ENCODE measurements at places on chromosomes 6 and 20. TPM values are rescaled to one million over a fixed set of nuclear protein-coding genes. Genes with fewer than 3 reads are reported as not detected.

DNA sequence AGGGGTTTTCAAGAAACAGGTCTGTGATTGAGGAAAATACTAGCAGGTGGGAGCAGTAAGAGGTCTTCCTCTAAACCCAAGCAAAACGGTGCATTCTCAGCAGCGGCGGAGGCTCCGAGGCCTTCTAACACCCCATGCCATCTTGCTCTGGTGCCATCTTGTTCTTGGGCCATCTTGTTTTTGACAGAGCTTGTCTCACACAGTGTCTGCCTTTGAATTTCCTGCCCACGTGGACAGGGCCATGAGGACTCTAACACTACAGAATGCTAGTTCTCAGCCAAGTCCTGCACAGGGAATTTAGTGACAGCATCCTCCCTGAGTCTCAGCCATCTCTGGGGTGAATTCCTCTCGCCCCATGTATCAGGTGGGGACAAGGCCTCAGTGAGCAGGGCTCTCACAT lies 76.4 kb downstream of the PSMG4 start:
- DNase-seq, result no peak

GRCh38 chr6:45758787-45759471 lies 256.7 kb downstream of the CLIC5 start:
- DNase-seq, result no peak

DNA sequence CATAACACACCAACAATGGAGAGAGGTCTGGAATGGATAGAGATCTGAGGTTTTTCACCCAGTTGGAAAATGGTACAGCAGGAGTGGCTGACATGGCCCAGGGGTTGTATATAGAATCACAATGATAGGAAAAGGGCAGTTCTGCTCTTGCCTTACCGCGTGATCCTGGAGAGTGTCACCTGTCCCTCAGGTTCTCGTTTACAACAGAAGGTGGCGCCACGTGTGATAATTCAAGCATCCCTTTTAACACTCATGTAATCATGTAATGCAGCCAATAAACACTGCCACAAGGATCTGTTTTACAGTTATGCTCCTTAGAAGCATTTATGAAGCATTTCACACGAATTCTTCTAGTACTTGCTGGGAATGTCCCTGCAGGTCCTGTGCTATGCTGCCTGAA lies 12.9 kb upstream of the WFDC2 start:
- DNase-seq, result peak; percentile 15

DNA sequence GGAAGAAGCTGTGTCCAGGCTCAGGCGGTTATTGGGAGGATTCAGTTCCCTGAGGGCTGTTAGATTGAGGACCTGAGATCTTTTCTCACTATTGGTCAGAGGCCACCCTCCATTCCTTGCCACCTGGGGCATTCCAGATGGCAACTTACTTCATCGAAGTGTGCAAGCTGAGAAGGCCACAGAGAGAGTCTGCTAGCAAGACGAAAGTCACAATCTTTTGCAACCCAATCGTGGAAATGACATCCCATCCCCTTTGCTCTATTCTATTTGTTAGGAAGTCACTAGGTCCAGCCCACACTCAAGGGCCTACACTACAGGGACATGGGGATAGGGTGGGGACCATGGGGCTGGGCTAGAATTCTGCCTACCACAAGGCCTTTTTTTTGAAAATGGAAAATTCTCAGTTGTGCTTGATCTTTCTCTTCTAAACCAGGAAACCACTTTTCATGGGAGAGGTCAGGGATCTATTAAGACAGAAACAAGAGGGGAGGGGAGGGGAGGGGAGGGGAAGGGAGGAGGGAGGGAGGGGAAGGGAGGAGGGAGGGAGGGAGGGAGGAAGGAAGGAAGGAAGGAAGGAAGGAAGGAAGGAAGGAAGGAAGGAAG lies 217.2 kb downstream of the BCAS1 start:
- no peak for DNase-seq

DNA sequence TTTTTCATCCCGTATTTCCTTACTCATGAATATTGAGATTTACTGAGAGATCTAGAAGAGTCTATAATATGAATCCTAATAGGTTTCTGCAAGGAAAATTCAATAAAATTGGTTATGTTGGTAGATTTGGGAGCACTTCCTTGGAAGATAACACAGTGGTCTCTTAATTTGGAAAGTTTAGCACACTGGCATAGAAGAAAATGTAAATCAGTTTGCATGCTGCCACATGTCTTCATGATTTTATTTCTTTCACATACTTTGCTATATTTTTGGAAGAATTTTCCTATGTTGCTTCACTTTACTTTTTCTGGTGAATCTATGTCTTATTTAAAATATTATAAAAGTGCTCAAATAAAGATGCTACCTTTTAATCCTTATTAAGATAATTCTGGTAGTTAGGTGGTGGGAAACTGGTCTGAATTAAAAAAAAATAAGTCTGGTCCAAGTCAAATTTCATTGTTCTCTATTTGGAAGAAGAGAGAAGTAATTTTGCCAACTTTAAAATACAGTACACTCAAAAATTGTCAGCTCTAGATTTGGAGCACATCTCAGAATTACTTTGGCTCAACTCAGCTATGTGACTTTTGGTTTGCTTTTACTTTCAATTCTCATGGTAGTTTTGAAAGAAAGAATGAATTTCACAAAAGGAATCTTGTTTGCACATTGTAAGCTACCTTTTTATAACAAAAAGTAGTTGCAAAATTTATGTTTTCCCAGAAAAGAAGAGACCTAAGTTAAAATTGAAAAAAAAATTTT lies 197.3 kb downstream of the CENPW start:
- no peak for DNase-seq

DNA sequence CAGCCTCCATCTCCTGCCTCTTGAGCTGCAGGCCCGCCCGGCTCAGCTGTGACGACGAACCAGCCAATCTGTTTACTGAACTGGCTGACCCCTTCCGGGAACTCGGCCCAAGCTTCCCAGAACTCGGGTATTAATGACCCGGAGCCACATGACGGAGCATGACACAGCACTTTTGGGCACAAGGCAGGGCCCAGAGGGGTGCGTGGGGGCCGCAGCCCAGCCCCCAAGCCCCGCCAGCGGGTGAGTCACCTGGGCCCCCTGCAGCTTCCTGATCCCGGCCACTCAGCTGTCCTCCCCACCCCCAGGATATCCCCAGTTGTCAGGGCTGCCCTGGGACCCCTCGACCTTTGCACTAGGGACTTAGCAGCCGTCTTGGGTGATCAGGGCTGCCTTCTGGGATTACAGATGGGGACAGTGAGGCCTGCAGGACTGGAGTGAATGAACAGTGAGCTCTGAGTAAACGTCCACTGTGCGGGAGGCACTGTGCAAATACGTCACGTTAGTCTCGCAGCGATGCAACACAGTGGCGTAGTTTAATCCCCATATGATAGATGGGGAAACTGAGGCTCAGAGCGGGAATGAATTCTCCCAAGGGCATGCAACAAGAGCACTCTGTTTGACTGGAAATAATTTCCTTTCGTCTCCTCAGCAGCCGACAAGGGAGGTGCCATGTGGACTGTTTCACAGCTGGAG lies 102.1 kb downstream of the CEBPB start:
- DNase-seq, result peak; percentile 91

COQ3 gene
- total RNA-seq, result 8.5 TPM

PROKR2 gene
- total RNA-seq, result not detected

DNA sequence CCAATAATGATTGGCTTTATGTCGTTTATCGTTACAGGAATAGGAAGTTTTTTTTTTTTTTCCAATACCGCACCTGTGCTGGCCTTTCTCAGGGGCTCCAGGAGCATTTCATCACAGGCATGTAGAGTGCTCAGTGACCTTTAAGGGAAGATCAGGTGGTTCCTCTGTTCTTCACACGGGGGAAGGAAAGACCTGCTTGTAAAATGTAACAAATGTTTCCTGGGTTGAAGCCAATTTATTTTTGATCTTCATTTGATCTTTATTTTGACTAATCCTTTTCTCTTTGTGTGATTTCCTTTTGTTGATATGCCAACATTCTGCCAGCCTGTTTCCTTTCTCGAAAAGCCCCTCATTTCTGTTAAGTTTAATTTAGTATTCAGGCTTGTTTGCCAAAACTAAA lies 61.9 kb upstream of the HBS1L start:
- no peak for DNase-seq

DNA sequence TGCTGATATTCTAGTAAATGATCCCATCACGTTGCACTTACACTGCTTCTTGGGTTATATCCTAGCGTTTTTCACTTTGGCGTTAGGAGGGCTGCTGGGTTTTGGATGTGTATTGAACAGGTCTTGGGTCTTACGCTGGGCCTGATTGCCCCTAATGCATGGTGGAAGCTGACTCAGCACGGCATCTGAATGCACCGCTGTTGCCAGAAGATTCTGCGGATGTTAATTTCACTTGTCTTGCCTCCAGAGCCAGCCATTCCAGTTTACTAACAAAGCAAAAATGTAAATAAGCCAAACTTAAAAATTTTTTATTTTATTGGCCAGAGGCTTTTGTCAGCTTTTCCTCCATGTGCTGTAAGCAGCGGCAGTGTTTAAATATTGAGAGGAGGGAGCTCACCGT lies 233.5 kb downstream of the TMEM242 start:
- no peak for DNase-seq

SNX14 gene
- 96.1 TPM for total RNA-seq

GRCh38 chr6:125983246-125983945 lies 2.9 kb upstream of the TRMT11 start:
- DNase-seq, result peak; percentile 73

GRCh38 chr6:154367336-154367735 lies 10.7 kb upstream of the IPCEF1 start:
- no peak for DNase-seq

DNA sequence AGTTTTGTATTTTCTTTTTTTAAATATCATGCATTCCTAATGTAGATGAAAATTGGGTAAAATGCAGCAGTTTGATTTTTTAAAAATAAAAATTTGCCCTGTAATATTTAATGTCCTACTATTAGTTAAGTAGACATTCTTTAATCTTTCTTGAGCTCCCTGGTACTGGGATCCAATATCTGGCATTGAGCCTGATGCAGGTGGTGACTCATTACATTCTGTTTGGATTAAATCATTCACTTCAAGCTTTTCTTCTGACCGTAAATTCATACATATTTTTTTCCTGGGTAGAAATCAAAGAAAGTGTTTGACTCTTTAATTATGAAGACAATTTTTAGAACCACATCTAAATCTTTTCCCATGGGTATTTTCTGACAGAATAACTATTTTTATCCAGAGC lies 768.8 kb upstream of the SLC35B3 start:
- DNase-seq, result peak; percentile 59

DNA sequence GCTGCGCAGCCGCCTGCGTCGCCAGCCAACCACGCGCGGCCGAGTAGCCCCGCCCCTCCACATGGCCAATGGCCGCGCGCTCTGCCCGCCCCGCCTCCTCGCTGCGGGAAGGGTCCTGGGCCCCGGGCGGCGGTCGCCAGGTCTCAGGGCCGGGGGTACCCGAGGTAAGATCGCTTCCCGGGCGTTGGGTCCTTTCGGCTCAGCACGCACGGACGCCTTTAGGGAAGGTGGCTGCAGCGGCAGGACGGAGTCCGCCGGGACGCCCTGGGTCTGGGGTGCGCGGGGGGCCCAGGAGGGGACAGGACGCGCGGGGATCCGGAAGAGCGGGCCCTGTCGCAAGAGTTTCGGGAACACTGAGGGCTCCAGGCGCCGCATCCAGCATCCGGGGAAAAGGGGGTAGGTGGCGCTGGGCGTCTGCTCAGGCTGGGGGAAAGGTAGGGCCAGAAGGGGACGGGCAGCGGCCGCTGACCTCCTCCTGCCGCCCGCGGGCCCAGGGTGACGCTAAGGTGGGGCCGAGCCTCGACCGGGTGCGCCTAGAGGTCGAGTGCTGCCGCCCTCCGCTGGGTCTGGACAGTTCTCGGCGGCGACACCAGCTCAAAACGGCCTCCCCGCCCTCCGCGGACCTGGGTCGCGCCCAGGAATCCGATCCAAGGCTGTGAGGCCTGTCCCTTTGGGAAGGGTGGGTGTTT lies at the start of gene MAVS:
TSS of gene MAVS (plus strand) at position 95 of the 689 bp plus-strand sequence. CDS start 7,791 bp downstream, outside the sequence.
- peak; percentile 67 for DNase-seq

DNA sequence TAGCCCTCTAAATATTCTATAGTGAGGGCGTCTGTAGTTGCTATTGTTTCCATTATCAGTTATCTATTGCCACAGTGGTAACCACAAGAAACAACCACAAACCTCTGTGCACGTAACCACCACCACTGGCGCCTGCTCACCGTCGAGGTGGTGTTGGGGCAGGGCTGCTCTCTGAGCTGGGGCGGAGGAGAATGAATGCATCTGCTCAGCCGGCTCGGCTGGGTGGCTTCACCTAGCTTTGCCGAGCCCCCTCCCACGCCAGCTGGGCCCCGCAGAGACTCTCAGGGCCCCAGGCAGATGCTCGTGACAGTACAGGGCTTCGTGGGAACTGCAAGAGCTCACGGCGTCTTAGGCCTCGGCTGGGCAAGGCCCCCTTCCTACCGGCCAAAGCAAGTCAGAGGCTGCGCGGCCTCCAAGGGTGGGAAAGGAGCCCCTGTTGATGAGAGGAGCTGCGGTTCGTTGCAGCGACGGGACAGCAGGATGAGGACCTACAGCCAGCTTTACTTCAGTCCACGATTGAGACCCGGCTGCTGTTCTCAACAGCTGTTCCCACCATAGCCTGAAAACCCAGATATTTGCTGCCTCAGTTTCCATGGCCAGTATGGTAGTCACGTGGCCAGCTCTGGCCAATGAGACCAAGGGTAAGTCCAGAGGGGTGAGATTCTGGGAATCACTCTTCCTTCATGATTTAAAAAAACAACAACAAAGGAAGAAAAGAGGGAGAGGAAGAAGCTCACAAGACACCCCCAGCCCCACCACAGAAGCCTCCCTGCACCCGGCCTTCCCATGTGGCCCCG lies 120.2 kb upstream of the AFDN start:
- no peak for DNase-seq

CALHM5 gene
- total RNA-seq, result 5.1 TPM

DNA sequence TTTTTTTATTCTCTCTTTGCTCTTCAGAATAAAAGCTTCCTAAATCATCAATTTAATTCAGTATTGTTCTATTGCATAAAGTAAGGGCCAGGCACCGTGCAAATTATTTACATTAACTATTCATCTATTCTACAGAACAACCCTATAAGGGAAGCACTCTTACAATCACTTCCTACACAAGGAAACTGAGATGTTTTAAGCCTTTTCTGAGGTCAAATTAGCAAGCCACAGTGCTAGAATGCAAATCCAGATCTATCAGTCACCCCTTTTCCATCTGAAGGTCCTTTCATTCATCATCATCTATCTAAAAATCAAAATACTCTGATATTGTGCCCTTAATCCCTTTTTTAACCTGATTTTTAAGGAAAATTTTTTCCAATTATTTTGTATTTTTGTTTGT lies 31.2 kb downstream of the FRK start:
- no peak for DNase-seq

DPPA5 gene
- not detected for total RNA-seq

DNA sequence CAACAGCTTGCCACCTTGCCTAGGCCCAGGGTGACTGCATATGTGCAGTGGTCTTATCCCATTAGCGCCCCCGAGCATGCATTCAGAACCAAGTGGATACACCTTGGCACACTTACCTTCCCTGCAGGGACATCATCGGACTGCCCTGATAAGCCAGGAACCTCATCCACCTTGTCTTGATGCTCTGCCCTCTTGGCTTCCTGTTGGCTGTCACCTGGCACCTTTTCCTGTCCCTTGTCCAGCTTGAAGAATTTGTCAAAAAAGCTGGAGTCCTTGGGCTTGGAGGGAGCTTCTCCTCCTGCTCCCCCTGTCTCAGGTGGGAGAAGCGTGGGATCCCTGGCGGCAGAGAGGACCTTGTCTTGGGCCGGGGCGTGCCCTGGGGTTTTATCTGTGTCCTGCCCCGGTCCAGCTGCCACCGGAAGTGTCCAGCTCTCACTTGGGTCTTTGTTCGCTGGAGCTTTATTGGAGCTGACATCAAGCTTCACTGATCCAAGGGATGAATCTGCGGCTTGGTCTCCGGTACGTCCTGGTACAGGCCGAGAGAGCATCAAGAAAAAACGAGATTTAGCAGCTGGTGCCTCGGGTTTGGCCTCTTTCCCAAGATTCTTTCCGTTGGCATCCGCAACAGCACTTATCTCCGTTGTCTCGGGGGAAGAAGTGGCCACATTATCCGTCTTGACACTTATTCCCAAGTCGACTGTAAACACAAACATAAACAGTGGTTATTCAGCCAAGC lies 42.0 kb downstream of the BCAS1 start:
- peak; percentile 3 for DNase-seq

Data from LHCN-M2 (cell line).